ENCODE measurements at places on chromosomes 7 and 10.

GRCh38 chr7:42337225-42337905 is 100.4 kb upstream of the GLI3 start:
- no peak for DNase-seq

DNA sequence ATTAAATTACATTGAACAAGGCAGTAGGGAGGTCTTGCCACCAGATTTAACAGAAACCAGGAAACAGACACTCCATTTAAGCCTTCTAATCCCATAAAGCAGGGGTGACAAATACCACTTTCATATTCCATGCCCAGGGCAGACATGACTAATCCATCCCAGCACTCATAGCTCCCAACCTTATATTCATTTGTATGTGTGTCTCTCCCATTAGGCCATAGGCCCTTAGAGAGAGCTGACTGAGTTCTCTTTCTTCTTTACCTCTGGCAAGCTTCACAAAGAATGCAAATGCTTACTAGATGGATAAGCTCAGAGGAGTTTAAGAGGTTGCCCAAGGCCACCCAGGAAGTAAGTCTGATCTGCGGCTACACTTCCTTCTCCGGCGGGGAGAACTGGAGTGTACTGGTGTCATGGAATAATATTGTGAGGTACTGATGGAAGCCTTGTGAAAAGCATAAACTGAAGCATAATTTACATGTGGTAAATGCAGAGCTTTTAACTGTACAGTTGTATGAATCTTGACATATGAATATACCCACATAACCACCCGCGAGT is 239.7 kb upstream of the HABP2 start:
- DNase-seq: peak; percentile 19

DNA sequence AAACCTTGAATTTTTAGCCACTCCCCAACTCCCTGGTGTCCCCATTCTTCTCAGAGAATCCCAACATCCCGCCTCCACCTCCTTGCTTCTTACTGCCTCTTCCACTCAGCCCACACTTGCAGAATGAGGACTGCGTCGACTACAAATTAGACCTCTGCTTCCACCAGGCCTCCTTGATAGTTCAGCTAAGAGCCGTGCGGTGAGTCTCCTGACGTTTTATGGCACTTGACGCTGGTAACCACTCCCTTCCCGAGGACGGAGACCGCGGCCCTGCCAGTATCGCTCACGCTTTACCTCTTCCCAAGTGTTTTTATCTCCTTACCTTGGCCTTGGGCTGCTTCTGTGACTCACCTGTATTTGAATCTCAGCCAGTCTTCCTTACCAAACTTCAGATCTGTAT is 31.1 kb downstream of the RBM17 start:
- no peak for DNase-seq

DNA sequence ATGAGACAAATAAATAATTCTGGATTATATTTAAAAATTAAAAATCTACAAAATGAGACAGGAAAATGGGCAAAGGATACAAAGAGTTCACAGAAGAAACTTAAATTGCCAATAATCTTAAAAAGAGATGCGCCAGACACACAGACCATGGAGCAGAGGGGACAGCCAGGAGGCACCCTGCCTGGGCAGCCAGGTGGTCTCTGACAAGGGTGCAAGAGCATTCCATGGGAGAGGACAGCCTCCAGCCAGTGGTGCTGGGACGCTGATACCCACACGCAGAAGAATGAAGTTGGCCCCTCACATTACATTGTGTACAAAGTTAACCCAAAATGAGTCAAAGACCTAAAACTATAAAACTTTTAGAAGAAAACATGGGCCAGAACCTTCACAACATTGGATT is 106.3 kb downstream of the NKX6-2 start:
- no peak for DNase-seq

DNA sequence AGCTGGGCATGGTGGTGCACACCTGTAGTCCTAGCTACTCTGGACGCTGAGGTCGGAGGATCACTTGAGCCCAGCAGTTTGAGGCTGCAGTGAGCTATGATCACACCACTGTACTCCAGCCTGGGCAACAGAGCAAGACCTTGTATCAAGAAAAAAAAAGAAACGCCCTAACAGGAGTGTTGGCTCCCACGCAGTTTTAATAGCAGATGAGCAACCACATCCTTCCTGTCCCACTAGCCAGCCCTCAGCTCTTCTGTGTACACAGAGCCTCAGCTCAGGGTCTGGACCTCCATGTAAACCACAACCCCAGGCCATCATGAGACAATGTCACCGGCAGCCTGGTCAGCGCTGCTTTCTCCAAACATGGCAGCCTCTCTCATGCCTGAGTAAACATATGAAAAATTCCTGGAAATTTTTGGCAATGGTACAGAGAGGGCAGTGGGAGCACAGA is 108.2 kb downstream of the PIP4K2A start:
- peak; percentile 65 for DNase-seq

DNA sequence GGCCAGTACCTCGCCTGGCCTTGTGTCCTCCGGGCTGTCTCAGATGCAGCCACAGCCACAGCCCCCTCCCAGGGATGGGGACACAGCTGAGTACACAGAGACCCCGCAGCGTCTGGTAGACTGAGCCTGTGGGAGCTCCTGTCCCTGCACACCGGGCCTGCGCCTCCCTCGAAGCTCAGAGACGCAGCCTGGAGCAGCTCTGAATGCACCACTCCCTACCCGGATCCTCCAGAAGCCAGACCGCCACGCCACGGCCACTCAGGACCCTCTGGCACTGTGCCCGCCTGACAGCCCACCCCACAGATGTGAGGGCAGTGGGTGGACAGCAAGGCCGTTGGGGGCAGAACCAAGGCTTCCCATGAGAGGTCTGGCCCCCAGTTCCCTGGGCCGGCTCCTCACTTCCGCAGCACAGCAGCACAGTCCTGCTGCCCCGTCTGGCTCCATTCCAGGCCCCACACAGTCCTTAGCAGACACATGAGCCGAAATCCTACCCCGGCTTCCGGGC is 40.8 kb downstream of the PAPOLB start:
- no peak for DNase-seq

DNA sequence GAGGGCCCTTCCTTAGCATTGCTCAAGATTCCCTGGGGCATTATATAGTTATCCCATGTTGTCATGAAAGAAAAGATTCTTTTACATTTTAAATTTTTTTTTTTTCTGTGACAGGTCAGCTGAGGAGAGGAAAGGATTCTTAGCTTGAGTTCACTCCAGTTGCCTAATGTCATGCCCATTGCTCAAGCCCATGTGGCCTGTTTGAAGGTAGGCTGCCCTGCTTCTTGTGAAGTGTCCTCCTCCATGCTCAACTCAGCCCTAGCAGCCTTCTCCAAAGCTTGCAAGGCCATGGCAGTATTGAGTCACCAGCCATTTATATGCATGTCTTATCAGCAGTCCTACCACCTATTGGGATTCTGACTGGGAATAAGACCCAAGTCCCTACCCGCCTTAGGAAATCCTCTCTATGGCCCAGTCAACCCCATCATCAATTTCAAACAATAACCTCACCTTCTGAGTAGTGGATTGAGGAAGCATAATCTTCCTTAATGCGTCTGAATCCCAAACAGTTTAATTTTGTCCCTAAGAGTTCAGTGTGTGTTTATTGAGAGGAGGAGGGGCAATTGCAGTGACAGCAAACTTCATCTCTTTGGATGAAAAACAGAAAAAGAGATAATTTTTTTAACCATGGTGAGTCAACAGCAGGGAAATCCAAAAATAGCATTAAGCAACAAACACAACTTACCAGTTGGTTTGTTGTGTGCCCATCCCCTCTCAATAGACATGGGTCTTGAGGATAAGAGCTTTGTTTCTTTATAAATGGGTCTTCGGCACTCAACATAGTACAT is 38.6 kb upstream of the WASL start:
- peak; percentile 41 for DNase-seq

DNA sequence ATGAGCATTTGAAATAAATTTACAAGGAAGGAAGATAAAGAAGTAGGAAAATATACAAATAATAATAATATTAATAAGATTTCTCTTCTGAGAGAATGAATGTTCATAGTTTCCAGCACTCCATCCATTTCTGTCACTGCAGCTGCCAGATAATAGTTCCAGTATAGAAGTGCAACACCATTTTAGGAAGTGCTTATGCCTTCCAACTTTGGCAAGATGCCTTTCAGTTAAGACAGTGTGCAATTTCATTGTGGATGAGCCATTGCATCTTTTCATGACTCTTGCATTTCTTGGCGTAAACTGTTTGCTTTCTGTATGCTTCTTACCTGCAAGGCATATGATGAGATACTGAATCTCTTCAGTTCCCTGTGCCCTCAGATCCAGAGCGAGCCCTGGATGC is 185.0 kb downstream of the PDE1C start:
- DNase-seq: no peak

GRCh38 chr7:76314042-76314721 is 11.7 kb downstream of the HSPB1 start:
- peak; percentile 96 for DNase-seq

DNA sequence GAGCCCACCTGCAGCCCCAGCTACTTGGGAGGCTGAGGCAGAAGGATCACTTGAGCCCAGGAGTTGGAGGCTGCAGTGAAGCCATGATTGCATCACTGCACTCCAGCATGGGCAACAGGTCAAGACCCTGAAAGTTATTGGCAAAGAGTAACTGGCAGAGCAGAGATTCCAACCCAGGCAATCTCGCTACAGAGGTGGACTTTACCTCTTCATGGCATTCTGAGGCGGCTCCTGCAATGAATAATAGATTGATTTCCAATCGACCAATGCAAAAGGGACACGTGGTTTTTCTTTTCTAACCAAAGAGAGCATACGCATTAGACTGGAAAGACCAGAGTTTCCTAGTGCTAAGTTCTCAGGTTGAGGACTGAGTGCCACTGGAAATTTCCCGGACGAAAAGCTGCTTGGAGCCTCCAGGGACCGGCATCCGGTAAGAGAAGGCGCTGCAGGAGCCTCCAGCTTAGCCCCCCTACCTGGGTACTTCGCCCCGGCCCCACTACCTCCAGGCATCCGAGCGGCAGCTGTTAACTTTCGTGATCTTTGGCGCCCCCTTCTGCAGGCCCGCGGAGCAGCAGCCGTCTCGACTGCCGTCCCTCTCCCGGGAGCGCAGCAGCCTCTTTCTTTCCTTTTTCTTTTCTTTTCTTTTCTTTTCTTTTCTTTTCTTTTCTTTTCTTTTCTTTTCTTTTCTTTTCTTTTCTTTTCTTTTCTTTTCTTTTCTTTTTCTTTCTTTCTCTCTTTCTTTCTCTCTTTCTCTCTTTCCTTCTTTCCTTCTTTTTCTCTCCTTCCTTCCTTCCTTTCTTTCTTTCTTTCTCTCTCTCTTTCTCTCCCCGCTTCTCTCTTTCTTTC is 4.1 kb downstream of the MBLAC1 start:
- peak; percentile 82 for DNase-seq

DNA sequence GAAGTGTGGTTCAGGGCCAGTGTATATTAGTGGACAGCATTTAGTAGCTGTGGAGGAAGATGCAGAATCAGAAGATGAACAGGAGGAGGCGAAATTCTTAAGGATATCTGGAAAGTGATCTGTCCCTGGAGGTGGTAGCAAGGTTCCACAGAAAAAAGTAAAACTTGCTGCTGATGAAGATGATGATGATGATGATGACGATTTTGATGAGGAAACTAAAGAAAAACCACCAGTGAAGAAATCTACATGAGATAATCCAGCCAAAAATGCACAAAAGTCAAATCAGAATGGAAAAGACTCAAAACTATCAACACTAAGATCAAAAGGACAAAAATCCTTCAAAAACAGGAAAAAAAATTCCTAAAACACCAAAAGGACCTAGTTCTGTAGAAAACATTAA is 26.3 kb downstream of the TM9SF3 start:
- no peak for DNase-seq

- DNase-seq: no peak
These were observed 3.6 kb upstream of the ALOX5 start for GRCh38 chr10:45370202-45370955.

GRCh38 chr7:85039196-85039923 is 147.5 kb downstream of the SEMA3D start:
- peak; percentile 3 for DNase-seq

DNA sequence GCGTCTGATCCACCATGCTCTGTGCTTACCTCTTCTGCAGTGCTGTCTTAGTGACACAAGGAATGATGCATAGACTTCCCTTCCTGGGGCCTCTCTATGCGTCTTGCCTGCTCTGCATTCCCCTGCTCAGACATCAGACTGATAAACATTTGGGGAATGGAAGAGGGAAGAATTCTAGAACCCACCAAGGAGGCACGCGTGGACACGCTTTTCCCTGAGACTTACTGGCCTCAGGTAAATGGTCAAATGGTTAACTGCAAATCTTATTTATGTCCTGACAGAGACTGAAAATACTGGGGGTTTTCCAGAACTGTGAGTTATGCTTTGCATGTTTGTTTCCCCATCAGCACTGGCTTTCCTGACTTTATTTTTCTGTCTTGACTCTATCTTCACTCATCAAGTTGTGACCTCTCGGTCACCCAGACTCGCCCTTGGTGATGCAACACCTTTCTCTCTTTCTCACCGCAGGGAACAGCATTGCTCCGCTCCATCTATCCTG is 285.9 kb upstream of the FZD8 start:
- DNase-seq: no peak

DNA sequence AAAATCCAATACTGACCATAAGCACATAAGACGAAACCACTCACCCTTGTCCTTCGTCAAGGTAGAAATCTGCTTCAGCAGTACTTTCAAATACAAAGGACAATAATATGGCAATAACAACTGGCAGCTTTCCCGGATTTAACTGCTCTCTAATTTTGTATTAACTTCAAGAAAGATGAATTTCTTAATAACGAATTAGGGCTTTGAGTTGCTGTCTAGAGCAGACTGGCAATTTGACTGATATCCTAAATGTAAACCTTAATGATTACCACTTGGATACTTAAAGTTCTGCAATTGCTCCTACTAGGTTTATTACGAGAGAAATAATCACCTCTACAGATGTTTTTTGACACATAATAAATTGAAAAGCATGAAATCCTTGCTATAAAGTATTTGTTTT is 418.7 kb downstream of the MAGI2 start:
- no peak for DNase-seq

GRCh38 chr7:4265066-4265465 is 417.0 kb upstream of the FOXK1 start:
- DNase-seq: no peak

DNA sequence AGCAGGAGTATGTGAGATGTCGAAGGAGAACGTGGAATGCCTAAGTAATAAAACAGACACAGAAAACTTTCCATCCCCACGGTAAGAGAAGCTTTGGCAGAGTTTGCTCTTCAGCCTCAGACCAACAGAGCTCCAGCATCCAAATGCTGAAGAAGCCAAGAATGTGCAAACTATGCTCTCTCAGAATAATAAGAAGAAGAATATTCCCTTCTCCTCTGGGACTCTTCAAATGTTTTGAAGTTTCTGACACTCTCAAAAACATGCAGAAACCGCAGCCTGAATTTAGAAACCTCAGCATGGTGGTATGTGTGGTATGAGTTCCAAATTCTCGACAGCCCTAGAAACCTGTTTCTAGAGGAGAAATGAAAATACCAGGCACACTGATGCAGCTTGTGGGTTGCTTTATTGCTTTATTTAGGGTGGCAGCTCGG is 113.3 kb downstream of the KCNMA1 start:
- DNase-seq: no peak

DNA sequence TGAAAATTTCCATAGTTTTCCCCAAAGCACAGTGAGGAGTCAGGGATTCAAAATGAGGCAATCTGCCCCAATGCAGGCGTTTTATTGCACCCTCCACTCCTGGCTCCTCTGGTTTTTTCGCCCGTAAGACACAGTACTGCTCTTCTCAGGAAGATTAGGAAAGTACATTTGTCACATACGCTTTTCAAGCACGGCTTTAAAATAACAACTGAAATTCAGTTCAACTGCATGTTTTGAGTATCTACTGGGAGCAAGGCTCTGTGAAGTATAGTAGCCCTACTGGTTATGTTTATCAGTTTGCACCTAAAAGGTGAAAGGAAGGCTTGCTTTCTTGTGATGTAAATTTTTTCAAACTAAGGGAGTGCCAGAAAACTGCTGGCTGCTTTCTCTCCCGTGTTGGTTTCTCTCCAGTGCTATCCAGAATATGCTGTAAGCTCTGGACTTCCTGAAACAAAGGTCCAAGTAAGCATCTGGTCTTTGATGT is 1.9 kb upstream of the SGMS1 start:
- peak; percentile 10 for DNase-seq
